Ureter (tissue), 1 donor: ENCODE measurements at places on chromosomes 16 and 17.

- DNase-seq: peak; percentile 85
These were observed 19.1 kb downstream of the COQ7 start for GRCh38 chr16:19086322-19087199.

DNA sequence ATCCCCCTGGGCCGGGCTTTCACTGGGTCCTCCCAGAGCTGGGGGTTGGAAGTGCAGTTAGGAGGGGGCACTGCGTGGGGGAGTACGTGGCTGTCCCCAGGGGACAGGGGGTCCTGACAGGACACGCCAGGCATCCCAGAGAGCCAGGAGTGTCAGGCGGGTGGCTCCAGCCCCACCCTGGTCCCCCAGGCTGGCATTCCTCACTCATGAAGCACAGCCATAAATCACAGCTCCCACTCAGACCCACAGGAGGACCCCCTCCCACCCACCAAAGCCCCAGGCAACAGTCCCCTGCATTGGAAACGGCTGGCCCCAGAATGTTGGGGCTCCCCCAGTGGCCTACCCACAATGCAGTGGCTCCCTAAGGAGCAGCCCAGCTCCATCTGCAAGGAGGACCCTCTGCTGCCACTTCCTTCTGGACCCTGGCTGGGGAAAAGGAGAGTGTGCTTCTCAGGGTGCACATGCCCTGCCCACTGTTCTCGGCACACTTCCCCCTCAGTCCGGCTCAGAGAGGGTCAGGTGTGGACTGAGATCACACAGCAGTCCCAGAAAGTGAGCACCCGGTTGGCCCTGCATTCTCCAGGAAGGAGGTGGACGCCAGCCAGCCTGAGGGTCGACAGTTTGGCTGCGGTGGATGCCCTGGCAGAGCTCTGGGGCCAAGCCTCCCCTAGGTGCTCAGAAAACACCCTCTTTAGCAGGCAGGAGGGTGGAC is 7.3 kb upstream of the FOXN1 start:
- DNase-seq: no peak

GRCh38 chr16:57647136-57647875 is 18.9 kb downstream of the ADGRG1 start:
- no peak for DNase-seq

DNA sequence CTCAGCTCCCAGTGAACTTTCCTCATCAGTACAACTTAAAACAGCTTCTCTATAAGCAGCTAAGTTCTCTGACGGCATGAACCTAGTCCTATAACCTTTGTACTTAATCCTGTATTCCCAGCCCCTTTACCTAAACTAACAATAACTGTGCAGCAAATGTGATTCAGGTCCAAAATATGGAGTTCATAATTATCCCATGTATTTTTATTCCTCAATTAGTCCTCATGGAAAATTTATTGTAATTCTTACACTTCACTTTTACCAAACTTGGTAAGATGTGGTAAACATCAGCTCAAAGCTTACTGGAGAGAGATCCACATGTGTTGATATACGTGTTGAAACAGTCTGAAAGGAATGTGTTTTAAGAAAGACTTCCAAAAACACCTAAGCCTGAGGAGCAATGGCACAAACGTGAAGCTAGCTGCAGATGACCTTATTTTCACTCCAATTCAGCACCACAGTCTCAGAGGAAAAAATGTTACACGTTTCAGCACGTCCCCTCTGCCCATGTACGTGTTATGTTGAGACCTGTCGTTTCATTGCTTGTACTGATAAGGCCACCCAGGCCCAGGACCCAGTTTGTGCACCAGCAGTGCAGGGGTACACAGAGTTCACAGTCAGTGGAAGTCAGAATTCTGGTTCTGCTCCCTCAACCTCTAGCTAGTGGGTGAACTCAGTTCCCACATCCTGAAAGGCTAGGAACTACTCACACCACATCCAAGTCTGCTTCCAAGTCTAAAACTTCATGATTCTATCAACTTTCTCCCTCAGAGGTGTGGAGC is 7.1 kb downstream of the USP31 start:
- peak; percentile 64 for DNase-seq
